GM20000 (cell line): ENCODE measurements at places on chromosomes 6 and 20.
A peak's percentile ranks its signal among the peaks of the same experiment; 100 is the strongest.

- no peak for DNase-seq
Observed at GRCh38 chr20:25394276-25394675, 3.6 kb upstream of the ABHD12 start.

DNA sequence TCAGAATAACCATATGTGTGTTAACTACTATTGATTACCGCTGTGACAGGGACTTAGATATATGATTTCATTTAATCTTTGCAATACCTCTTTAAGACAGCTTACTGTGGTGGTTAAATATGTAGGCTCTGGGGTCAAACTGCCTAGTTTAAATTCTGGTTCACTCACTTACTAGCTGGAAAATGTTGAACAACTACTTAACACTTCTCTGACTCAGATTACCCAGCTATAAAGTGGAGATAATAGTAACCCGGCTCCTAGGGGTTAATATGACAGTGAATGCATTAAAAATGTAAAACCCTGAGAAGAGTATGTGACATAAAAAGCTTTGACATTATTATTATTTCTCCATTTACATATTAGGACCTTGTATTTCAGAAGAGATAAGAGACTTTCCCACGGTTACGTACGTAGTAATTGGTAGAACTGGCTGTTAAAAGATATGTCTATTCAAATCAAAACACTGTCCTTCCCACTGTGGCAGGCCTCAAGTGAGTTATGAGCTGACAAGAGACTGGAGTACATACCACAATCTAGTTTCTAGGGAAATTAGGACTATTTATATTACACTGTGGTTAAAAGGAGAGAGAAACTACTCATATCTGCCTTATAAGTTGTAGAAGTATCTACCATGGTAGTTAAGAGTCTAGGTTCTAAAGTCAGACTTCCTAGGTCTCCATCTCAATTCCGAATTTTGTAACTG, 4.4 kb upstream of the PLCB1 start:
- no peak for DNase-seq

GRCh38 chr20:58179432-58180099, 48.9 kb downstream of the ANKRD60 start:
- DNase-seq: peak; percentile 86

DNA sequence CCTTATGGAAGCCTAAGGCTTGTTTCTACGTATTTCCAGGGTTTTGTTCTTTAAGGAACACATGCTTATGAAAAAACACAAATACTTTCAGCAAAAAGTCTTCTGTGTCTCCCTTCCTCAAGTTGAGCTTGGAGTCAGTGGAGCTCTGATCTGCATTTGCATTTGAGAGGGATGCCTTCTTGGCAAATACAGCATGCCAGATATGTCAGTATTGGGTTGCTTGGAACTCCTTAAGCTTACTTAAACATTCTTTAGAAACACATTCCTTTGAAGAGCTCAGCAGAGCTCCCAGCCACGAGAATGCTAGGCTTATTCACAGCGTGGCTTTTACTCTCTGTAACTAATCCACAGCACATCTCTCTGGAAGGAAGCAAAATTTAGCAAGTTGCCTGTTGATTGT, 68.3 kb downstream of the ANKRD6 start:
- DNase-seq: no peak

DNA sequence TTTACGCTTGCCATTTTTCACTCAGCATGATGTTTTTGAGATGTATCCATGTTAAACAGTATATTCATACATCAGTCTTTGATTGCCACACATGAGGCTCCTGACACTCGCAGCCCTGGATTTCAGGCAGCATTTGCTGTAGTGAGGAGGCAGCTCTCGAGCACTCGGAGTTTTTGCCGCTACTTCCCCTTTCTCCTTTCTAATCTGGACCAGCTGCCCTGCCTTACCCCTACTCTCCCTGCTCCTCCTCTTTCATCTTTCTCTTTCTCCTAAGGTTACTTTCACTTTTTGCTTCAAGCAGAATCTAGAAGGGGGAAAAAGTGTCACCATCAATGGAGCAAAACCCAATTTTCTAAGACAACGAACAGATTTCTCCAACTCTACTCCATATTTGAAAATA, 5.9 kb upstream of the CST3 start:
- no peak for DNase-seq

DNA sequence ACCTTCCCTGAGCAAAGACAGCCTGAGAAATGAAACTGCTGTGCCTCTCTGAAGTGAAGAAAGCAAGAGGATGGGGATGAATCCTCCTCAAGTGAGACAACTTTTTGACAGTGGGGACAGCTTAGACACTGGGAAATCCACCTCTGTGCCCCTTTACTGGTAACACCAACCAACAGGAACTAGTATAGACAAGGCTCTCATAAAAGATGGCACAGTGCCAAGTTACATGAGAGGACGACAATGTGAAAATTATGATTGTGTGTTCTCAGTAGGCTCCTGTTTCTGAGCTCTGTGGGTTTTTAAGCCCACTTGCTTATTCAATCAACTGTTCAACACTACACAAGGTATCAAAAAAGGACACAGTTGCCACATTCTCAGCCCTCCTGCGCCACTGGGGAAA, 41.6 kb upstream of the LYRM2 start:
- DNase-seq: no peak

DNA sequence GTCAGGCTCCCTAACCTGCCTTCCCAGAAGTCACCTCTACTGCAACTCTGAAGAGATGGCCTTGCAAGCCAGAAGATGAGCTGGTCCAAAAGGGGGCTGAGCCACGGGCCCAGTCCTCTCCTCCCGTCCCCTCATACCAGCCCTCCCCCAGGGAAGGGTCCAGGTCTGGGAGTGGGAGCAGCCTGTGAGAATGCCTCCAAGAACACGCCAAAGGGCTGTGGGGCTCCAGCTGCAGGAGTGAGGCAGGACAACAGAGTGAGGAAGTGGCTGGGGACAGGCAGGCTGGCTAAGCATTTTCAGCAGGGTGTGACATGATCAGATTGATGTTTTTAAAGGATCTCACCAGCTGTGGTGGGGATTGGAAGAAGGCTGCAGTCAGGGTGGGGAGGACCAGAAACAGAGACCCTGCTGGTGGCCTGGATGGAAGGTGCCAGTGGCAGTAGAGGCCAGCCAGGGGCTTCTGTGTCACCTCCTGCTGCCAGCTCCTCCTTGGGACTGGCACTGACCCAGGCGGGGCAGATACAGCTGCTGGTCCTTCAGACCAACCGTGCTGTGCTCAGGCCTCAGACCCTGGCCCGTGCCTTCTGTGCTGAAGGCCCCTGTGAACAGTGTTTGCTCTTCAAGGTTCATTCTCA, 257.6 kb downstream of the NRN1 start:
- DNase-seq: no peak

DNA sequence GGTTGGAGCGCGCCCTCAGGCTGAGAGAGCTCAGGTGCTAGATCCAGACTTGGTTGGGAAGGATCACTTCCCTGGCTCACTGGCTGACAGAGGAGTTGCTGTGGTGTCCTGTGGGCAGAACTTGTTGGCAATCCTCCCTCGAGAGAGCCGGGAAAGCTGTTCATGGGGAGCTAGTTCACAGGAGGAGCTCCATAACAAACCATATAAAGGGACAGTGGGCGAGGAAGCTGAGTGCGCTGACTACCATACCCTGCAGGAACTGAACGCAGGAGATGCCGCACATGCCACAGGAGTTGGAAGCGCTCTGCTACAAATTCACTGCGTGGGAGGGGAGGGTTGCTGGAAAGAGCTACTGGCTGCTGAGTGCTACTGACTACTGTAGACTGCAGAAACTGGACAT, 243.2 kb downstream of the OGFRL1 start:
- DNase-seq: no peak

DNA sequence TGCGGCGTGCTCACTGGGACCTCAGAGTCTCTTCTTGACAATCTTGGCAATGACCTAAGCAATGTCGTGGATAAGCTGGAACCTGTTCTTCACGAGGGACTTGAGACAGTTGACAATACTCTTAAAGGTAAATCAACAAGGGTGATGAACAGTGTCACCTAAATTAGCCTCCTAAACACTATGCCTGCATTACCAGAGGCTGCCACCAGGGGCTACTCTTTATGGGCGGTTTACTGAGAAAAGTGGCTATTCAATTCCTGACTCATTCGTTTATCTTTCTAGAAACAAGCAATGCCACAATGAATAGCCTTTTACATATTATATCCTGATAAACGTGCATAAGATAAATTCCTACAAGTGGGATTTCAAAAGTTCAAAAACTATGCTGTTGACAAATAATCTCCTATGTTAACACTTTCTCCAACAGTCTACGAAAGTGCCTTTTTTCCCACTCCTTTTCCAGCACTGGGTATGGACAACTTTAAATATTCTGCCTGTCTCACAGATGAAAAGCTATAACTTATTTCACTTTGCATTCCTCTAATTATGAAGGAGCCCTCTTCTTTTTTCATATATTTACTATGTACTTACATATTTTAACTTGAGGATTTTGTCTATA, 1.3 kb downstream of the BPIFA2 start:
- no peak for DNase-seq

GRCh38 chr20:4681991-4682401, 39.7 kb upstream of the PRND start:
- DNase-seq: no peak

- no peak for DNase-seq
Observed at GRCh38 chr6:41555326-41556300, 9.4 kb downstream of the FOXP4 start.

DNA sequence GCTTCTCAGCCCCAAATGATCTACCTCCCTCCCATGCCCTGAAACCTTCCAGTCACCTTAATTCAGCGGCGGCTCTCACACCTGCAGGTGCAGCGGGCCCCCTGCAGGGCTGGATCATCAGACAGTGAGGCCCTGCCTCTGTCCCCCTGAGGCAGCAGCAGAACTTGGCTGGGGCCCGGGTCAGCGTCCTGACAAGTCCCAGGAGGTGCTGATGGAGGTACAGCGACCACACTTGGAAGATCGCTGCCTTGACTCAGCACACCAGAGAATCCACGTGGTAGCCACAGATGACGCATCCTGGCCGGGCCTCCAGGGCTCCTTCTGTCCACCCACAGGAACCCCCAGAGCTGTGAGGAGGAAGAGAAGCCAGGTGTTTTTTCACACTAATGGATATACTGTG, 116.4 kb upstream of the THBS2 start:
- no peak for DNase-seq

DNA sequence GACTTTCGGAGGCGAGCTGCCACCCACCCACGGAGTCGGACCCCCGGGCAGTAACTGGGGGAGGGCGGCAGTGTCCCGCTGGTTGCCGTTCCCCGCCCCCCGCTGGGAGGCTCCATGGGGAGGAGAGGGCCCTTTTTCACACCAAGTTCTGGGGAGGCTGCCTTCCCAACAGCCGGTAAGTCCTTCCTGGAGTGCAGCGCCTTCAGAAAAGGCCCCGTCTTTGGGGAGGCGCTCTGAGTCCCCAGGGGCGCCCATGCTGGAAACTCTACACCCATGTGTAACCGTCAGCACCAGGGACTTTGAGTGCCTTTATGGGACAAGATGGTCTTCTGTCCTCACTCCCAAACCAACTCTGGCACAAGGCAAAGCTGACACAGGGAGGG, 430 bp upstream of the SOX18 start:
- DNase-seq: no peak

GRCh38 chr6:12232339-12232738, 57.8 kb upstream of the EDN1 start:
- DNase-seq: peak; percentile 23

DNA sequence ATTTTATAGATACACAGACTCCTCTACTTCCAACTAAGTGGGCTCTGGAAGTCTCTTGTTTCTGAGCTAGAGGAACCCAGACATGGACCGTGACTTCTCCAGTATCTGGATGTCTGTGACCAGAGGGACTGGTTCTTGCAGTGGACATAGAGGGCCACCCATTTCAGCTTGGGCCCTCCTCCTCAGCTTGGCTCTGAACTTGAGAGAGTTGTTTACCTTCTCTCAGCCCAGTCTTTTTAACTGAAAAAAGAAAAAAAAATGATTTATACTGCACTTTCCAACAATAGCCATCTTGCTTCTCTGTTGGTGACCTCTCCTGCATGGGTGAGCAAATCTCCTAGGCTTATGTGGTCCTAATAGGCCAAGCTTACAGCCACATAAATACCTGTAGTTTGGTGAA, 60.3 kb upstream of the TMEM181 start:
- DNase-seq: no peak

- no peak for DNase-seq
Observed at GRCh38 chr6:20839630-20840029, 305.4 kb downstream of the CDKAL1 start.

- DNase-seq: no peak
Observed at GRCh38 chr6:36323062-36323461, 13.6 kb downstream of the BNIP5 start.
